ENCODE measurements at places on chromosomes 5 and 9.

DNA sequence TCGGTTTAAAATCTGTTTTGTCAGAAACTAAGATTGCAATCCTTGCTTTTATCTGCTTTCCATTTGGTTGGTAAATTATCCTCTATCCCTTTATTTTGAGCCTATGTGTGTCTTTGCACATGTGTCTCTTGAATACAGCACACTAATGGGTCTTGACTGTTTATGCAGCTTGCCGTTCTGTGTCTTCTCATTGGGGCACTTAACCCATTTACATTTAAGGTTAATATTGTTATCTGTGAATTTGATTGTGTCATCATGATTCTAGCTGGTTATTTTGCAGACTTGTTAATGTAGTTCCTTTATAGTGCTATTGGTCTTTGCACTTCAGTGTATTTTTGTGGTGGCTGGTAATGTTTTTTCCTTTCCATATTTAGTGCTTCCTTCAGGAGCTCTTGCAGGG is 36.3 kb upstream of the SMIM15 start:
- no peak for DNase-seq

- no peak for DNase-seq
These were observed 819.9 kb upstream of the GRAMD2B start for GRCh38 chr5:125603321-125603720.

GRCh38 chr5:154722936-154723335 is 32.2 kb upstream of the LARP1 start:
- no peak for DNase-seq

DNA sequence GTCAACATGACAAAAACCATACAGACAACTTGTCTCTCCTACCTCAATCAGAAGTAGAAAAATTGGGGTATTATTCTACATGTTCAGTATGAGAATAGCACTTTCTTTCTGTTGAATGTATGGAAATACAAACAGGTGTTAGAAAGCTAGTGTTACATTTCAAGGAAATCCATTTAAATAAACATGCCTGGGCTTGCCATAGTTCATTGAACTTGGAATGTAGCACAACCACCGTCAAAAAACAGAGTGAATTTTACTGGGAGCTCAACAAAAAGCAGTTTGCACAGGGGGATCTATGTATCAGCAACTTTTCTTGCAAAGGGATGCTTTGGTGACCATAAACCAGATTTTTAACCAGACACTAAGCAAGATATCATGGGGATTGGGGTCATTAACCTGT is 307.9 kb upstream of the SMARCA2 start:
- DNase-seq: no peak

DNA sequence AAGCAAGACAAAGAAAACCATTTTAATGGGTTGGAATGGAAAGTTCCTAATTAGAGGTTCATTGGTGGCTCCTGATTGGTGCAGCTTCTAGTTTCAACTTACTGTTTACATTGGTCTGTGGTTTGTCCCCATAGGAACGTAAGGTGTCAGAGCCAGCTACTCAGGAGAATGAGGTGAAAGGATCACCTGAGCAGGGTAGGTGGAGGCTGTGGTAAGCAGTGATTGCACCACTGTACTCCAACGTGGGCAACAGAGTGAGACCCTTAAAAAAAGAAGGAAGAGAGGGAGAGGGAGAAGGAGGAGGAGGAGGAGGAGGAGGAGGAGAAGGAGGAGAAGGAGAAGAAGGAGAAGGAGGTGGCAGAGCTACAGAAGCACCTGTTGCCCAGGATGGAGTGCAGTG is 30.4 kb downstream of the KCNIP1 start:
- DNase-seq: no peak

- DNase-seq: no peak
These were observed 41.4 kb downstream of the S1PR3 start for GRCh38 chr9:89032661-89033060.

DNA sequence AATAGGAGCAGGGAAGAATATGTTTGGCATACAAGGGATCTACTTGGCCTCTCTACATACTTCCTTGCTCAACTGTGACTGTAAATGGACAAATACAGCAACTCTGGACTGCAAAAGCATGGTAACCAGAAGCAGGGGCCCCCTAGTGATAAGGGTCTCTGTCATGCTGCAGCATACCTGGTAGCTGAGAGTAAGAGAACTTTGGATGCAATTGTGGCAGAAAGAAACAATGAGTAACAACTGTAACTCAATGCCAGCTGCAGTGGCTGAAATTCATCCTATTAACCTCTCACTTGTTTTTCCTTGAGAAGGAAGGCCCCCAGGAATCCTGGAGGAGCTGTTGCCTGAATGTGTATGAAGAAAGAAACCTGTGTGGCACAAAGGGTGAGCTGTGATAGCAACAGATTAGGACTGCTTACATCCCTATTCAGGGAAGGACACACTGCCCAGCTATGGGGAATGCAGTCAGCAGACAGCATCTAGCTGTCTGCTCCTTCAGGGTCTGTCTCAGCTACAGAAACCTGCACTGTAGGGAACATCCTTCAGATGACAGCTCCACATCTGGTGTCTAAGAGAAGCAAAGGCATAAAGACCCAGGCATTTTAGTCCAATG is 468.1 kb upstream of the ACTBL2 start:
- no peak for DNase-seq

GRCh38 chr5:145777445-145778063 is 57.6 kb downstream of the PRELID2 start:
- DNase-seq: no peak

DNA sequence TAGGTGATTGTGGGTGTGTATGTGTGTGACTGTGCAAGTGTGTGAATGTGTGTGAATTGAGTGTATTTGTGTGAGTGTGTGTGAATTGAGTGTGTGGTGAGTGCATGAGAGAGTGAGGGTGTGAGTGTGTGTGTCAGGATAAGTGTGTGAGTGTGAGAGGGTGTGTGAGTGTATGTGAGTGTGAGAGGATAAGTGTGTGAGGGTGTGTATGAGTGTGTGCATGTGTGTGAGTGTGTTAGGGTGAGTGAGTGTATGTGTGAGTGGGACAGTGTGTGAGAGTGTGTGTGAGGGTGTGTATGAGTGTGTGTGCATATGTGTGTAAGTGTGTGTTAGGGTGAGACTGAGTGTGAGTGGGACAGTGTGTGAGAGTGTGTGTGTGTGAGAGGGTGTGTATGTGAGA is 21.7 kb downstream of the GPRIN1 start:
- DNase-seq: no peak

DNA sequence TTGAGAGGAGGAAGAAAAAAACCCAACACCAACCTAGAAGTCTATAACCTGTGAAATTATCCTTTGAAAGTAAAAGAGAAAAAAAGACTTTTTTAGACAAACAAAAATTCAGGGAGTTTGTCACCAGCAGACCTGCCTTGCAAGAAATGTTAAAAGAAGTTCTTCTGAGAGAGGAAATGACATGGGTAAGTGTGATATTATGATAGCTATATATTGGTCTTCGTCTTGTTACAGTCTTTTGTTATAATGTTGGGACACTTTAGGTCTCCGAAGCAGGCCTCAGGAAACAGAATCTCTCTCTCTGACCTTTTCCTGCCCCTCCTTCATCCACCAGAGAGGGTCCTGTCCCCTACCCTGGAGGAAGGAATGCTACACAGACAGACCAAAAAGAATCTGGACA is 16.6 kb upstream of the MLANA start:
- no peak for DNase-seq

- no peak for DNase-seq
These were observed 145.7 kb downstream of the ARHGAP26 start for GRCh38 chr5:142915813-142916424.

DNA sequence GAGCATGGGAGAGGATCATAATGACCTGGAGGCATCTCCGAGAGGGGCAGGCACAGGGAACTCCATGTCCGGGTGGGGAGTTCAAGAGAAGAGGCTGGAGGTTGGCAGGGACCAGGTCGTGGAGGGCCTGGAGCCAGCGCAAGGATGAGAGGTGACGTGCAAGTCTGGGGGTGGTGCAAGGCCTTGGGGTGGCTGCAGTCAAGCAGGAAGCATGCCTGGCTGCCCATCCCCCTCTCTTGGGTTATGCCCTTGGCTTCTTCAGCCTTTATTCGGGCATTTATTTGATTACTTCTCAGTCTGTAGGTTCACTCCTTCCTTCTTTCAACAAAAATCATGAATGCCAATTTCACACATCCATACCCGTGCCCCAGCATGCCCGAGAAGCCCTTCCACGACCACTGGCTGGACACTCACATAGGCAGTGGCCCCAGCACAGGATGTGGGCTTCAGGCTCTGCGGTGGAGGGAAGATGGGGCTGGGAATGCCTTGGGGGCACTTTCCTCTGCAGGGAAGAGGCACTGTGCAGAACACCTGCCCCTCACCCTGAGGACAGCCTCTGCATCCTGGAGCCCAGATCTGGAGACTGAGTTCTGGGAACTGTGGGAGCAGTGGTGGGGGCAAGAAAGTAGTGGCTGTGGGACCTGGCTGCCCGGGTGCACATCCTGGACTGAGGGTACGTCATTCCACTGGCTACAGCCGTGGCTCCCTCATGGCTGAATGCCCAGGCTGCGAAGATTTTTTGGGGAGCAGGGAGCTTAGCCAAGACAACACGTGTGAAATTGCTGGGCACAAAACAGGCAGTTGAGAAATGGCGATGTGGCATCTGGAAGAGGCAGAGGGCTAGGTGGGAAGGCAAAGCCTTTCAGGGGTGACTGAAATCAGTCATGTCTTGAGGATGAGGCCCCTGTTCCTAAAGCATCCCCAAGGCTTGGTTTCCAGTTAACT is 38.6 kb downstream of the CRB2 start:
- DNase-seq: no peak

DNA sequence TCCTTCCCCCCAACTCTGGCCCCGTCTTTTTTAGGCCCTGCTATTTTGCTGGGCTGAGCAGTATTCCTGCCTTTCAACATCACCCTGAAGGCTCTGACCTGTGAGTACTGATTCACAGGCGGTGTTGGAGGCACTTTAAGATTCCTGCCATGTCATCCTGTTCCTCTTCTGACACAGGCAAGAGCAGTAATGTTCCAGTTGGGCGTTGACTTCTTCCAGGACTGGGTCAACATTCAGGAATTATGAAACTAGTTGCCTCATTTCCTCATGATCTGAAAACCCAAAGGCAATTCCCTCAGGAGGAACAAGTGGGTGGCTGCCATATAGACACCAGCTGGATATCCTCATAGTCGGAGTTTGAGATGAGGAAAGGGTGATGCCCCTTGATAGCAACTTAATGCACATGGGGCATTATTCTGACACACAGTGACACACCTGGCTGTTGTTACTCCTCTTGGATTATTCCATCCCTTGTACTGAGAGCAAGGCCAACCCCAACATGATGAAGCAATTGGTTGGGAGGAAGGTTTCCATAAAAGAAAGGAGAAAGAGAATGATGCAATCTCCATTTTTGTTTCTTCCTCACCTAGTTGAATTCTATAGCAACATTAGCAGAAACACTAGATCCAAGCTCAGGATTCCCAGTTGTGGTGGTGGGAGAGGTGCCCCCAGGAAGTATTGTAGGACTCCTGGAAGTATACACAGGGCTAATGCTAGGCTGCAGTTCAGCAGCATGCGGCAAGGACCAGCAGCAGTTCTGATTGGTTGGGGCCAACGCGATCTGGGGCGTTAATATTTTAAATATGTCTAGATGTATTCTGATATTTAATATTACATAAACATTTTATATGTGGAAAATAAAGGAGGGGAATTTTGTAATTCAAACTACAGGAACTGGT is 19.6 kb upstream of the GLRX start:
- DNase-seq: no peak

GRCh38 chr5:1437876-1438559 is 7.2 kb downstream of the SLC6A3 start:
- no peak for DNase-seq

- DNase-seq: no peak
These were observed 208.0 kb upstream of the TRIM32 start for GRCh38 chr9:116479056-116479544.

DNA sequence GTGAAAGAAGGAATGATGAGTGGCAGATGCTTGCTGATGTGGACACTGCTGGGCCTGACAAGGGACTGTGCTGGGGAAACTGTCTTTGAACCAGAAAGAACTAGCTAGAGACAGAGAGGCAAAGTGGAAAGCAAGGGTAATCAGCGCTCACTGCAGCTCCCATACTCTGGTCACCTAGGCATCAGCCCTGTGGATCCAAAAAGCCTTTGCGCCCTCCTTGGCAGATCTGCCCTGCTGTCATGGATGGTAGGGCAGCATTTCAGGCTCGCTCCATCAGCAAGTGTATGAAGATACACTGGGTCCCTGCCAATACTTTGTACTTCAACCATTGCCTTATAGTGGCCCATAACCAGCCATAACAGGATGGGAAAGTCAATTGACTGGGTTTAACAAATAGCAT is 6.6 kb upstream of the ALDH1B1 start:
- no peak for DNase-seq

DNA sequence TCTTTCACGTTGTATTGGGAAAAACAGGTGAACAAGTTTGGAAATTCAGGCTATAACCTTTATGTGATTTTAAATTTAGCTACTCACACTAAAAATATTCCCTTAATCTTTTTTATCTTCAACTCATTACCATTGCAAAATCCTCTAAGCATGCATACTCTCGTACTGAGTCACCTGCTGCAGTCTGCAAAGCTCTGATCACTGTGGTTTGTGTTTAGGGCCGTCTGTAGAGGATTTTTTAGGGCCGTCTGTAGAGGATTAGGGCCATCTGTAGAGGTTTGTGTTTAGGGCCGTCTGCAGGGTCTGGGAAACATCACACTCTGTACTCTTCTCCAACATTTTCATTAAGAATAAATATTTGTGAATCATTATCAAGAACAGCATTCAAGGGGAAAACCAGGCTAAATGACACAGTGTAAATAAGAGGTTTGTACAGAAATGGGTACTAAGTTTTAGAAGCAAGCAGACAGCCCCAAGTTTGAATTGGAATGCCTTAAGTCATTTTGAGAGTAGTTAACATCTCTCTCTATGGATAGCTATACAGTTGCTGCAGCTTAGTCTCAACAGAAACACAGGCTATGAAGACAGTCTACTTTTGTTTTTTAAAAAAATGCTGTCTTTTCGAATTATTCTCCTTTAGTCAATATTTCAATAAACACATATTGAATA is 155.0 kb upstream of the TSLP start:
- no peak for DNase-seq

DNA sequence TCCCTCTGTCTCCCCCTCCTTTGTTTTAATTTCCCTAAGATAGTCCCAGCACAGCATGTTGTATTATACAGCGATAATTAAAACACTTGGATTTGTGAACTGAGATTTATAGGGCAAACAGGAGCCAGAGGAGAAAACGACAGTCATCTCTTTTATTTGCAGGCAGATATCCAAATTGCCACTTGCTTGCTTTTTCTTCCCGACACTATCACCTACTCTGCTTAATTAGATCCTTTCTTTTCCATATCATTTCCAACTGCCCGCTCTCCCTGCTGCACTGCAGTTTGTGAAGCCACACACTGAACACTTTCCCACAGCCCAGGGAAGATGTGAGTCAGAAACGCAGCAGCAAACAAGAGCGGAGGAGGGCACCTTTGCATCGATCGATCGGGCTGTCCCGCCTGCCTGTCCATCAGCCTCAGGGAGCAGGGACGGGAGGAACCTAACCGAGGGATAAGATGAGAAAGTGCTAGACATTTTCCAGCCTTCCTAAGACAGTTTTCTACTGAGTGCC is 35.8 kb upstream of the SPRY4 start:
- DNase-seq: peak; percentile 13

DNA sequence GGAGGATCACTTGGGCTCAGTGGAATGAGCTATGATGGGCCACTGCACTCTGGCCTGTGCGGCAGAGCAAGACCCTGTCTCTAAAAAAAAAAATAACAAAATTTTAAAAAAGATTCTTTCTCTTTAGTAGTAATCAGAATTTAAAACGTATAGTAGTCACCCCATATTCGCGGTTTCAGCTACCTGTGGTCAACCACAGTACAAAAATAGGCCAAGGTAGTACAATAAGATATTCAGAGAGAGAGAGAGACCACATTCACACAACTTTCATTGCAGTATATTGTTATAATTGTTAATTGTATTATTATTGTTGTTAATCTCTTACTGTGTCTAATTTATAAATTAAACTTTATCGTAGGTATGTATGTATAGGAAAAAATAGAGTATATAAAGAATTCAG is 18.7 kb downstream of the INIP start:
- DNase-seq: no peak
